ENCODE measurements at places on chromosomes 2 and 18.

DNA sequence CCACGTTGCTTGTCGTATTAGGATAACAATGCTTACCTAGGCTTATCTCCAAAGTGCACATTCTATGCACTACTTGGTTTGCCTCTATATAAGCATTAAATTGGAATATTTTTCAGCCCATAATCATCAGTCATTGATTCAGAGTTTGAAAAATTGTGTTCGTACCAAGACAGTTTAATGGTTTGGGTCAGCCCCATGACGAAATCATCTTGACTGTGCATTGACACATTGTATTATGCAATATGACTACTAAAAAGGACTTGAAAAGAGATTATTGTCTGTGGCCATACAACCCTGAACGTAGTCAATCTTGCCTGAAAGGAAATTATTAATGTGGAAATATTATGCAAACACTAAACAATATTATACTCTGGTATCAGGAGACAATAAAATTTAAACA lies 141.3 kb downstream of the EML6 start:
- peak; percentile 3 for DNase-seq

GRCh38 chr18:54503131-54503894 lies 87.7 kb upstream of the DYNAP start:
- DNase-seq, result no peak

DNA sequence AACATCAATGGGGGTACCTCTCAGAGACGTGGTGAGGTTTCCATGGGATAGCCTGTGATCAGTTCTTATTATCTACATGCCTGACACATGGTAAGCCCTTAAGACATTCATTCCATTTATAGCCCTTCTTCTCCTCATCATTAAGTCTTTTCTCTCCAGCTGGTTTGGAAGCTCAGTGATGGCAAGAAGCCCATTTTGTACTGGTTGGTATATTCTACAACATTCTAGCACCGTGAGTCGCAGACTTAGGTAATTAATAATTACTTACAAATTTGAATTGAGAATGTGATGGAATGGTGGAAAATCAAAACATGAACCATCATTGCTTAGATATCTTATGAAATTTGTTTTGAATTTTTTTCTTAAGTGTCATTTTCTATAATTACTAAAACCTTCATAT lies 472.6 kb downstream of the DLGAP1 start:
- DNase-seq, result no peak

DNA sequence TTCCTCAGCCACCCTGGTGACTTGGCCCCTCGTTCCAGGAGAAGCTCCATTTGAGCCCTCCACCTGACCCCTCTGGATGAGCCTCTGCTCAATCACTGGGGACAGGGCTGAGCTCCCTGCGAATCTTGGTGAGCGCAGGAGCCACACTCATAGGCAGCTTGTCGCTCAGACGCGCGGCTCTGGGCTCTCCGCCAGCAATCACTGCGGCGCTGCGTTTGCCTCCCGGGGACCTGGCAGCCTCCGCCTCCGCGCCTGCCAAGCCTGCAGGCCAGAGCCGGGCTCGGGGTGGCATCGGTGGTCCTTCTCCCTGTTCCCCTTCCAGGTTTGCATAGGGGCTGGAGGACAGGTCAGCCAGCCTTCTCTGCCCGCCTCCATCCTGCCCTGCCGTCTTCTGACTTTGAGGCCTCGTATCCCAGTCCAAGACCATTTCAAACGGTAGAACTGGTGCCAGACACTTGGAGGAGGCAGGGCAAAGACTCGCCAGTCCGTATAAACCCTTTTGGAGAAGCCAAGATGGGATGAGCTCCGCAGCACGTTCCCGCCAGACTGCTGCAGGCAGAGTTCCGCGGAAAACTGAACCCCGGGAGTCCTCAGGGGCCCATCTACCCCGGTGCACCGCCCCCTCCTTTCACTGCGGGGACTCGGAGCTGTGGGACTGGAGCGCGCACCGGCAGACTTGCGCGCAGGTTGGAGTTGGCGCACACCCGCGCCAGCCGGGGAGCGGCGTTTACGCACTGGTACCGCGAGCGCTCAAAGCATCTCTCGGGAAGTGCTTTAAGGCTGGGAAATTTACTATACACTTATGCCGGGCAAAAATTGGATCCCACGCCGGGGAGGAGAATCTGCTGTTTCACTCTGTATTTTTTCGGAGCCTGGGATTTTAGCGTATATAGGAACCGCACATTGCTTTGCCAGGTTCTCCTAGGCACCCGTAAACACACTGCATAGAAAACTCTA lies 1.1 kb upstream of the TACR1 start:
- DNase-seq, result no peak

DNA sequence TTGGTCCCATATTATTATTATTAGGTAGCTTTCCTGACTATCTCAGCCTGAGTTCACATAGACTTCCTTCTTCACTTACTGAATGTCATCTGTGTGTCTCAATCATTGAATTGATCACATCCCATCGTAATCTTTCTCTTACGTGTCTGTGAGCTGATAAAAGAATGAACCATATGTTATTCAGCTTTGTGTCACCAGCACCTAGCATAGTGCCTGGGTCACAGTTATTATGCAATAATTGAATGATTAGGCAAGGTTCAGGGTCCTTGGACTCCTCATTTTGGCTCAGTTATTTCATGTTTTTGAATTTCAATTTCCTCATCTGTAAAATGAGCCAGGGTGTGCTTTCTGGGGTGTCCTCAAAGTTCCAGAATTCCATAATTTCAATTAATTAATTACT lies 107.2 kb downstream of the ZEB2 start:
- peak; percentile 79 for DNase-seq

DNA sequence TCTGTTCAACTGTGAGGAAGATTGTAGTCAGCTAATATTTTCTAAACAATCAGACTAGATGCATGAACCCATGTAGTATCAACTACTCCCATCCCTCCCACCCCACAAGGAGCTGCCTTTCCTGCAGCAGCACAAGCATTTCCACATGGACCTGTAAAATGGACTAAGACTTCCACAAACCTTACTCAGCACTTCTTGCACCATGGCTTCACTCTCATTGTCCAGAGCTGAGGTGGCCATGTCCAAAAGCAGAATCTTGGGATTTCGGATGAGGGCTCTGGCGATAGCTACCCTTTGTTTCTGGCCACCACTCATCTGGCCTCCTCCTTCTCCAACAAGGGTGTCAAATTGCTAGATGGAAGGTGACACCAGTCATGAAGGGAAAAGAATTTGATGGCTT lies 61.3 kb downstream of the ABCB11 start:
- no peak for DNase-seq

DNA sequence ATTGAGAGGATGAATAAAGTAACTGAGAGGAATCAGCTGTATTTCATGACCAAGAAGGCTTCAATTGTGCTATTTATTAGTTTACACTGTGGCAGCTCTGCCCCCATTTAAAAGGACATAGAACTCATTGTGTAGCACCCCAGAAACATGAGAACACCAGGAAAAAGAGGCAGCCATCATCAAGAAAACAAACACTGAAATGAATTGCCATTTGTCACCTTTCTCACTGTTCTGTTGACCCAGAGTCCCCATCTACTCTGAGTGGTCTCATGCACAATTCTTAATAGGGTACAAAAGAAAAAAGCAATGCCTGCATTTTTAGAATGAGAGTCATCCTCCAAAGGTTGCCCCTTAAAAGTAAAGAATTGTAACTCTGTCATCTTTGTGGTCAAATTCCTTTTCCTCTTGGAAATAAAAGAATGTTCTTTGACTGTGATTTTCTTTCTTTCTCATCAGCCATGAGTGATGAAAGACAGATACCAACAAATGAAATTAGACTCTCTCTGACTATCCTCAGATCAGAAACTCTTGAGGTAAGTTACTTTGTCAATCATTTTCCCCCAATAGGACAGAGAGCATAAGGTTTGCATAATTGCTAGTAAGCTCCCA lies 1941.9 kb upstream of the PIK3C3 start:
- DNase-seq, result no peak

DNA sequence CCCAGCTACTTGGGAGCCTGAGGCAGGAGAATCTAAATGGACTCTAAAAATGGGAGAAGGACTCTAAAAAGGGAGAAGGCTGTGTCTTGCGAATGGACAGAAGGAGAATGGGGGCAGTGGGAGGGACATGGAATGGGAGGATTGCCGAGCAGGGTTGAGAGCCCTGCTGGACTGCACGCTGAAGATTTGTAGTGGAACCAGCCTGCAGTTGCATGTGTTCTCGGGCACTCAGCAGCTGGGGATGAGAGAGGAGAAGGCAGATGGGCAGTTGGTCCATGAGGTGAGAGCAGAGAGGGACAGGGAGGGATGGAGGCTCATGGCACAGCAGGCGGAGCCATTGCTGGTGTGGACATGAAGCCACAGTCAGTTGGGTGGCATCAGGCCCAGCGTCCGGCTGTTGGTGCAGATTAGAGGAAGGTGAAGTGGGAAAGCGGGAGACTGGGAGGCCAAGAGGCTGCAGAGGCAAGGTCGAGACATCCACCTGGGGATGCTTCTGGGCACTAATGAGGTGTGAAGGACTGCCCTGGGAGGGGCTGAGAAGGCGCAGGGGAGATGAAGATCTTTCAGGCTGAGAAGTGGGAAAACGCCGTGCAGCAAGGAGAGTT lies 40.7 kb downstream of the DCDC2C start:
- DNase-seq, result no peak

- DNase-seq, result no peak
These were observed 107.8 kb downstream of the MEP1B start for GRCh38 chr18:32297579-32298170.

DNA sequence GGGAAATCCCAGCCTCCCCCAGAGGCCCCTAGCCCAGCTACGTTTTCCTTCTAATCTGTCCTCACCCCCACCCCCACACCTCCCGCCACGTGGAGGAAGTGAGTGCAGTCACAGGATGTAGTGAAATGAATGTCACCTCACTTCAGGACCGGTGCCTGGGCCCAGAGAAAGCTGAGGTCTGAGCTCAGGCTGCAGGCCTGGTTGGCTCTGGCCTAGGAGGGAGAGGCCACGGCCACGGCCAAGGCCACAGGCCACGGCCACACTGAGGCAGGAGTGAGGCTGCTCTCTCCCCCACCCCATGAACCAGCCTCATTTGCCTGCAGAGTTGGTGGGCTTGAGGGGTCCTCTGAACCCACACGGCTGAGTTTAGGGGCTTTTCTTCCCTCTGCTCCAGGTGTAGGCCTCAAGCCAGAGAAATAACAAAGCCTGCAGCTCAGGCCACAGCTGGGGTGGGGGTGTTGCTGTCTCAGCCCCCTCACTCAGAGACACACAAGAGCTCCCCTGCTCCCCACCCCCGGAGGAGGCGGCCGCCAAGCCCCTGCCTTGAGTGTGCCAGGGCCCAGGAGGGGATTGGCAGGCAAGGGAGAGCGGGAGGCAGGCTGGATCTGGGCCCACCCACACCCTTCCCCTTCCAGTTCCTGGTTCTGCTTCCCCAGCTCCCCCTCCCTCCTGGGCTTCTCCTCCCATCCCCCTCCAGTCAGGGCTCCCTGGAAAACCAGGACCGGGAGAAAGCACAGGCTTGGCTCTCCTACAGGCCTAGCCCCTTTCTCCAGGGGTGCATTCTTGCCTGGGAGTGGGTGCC lies 27.0 kb downstream of the DNMT3A start:
- DNase-seq, result peak; percentile 30

- DNase-seq, result peak; percentile 60
These were observed 17.3 kb upstream of the CYS1 start for GRCh38 chr2:10097352-10098148.

DNA sequence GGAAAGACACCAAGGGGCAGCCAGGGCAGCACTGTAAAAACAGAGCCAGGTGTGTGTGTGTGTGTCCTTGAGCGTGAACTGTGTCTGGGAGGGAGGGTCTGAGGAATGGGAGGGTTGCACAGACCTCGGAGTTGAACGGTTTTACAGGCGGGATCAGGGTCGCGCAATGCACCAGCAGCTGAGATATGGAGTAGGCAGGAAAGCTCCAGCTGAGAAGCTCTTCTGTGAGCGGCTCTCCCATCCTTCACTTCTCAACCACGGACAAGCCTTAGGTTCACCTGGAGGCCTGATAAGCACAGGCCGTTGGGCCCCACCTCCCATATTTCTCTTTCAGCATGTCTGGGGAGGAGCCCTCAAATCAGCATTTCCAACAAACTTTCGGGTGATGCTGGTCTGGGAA lies 12.1 kb downstream of the SERTAD2 start:
- no peak for DNase-seq

GRCh38 chr2:210172219-210172575 lies 988 bp upstream of the KANSL1L start:
- no peak for DNase-seq

DNA sequence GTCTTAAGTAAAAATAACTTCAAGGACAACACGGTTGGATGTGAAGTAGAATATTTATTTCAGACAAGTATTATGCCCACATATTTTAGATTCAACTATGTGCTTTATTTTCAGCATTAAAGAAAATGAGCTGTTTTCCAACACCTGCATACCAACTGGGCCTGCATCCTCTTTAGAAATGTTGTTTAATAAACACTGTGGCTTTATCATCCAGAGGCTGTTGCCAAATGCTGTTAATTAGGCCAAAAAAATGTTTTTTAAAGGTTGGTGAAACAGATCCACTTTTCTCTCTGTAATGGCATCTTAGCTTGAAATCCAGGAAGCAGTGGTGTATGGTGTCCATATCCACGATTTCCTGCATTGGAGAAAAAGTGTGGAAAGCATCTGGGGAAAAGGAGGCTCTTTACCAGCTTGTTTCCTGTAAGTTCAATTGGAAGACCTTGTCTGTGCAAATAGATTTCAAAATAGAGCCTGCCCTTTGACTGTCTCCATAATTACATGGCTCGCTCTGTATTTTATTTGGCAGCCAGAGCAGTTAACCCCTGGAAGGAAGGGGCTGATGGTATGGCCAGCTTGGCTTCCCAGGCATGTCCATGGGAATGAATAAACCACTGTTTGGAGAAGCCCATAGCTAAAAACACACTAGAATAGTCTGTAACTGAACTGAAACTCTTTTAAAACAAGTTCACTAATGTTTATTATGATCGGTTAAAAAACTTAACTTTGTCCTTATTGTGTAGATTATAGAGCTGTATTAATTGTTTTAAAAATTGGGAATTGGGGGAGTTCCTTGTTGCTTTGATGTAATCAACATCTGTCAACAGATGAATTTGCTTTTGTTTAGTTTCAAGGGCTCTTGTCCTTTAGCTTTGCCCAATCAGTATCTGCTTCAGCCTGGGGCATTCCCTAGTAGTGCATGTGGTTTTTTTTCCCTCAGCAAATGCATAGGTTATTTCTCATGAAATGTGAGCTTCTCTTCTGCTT lies 33.0 kb upstream of the DLX1 start:
- no peak for DNase-seq
